ENCODE measurements at places on chromosomes 7 and 10.

DNA sequence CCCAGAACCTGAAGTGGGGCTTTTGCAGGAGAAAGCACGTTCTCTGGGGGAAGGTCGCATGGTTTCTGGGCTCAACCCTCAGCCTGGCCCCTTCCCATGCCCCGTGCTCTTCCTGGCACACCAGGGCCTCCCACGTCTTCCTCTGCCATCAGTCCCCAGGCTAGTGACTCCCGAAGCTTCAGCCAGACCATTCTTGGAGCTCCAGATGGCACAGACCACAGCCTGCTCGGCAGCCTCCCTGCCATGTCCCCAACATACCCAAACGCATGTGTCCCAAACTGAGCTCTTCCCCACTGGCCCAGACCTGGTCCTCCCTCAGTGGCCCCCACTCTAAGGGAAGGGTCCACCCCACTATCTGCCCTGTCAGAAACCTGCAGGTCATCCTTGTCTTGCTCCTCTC, 47.0 kb downstream of the CLRN3 start:
- DNase-seq: no peak

GRCh38 chr10:99325281-99325680, 3.9 kb upstream of the CNNM1 start:
- DNase-seq: no peak

GRCh38 chr10:103552856-103553742, 59.6 kb downstream of the NEURL1 start:
- no peak for DNase-seq

DNA sequence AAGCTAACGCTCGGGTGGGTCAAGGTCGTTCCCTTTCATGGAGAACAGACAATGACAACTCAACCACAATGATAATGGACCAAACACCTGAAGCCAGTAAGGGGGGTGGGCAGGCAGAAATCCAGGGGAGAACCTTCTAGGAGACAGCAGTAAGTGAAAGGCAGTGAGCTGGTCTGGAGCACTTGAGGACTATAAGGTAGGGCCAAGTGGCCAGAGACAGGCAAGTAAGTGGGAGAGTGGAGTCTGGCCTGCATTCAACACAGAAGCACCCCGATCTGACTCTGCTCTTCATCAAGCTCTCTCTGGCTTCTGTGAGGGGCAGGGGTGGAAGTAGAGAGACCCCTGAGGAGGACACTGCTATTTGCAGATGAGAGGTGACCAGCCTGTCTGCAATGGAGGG, 7.7 kb upstream of the IKZF1 start:
- DNase-seq: no peak

DNA sequence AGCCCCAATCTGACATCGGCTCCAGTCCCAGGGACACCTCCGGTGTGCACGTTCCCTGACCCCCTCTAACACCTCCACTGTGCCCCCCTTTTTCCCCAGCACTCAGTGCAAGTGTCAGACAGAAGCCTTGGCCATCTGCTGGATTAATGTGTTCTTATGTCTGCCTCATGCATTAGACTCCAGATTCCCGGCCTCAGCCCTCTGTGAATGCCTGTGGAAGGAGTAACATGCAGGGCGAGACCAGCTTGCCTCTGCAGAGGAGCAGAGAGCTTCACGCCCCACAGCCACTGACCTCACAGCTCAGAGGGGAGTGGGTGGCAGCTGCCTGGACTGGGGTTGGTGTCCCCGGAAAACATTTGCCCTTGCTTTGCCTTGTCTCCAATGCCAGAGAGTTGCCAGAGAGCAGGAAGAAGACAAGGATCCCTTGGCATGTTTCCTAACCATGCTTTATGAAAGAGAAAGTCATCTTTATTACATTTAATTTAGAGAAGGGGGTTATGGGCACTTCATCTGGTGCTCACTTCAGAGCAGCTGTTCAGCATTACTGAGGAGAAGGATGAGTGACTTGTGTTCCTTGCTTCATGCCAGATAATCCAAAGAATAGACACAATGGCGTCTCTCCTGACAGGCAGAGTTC, 91.6 kb upstream of the CXCL12 start:
- no peak for DNase-seq

DNA sequence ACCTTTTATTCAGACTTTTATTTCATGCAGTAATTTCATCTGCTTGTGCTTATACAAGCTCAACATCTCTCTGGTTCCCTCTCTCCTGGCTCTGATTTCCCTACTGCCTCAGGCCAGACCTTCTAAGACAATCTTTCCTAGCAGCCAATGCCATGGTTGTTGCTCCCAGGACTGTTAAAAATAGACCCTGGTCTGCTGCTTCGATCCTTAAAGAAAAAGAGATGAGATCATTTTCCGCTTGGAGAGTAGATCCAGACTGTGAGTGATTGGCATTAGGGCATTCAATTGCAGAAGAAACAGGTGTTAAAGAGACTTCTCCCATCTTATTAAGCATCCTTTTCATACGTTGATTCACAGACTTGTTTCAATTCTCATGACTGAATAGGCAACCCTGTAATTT, 68.4 kb upstream of the ITGB1 start:
- no peak for DNase-seq

DNA sequence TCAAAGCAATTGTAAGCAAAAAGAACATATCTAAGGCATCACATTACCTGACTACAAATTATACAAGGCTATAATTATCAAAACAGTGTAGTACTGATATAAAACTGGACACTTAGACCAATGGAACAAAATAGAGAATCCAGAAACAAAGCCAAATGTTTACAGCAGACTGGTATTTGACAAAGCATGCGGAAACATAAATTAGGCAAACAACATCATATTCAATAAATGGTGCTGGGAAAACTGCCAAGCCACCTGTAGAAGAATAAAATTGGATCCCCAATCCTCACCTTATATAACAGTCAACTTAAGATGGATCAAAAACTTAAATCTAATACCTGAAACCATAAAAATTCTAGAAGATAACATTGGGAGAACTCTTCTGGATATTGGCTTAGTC, 240.8 kb upstream of the POM121L12 start:
- DNase-seq: no peak

DNA sequence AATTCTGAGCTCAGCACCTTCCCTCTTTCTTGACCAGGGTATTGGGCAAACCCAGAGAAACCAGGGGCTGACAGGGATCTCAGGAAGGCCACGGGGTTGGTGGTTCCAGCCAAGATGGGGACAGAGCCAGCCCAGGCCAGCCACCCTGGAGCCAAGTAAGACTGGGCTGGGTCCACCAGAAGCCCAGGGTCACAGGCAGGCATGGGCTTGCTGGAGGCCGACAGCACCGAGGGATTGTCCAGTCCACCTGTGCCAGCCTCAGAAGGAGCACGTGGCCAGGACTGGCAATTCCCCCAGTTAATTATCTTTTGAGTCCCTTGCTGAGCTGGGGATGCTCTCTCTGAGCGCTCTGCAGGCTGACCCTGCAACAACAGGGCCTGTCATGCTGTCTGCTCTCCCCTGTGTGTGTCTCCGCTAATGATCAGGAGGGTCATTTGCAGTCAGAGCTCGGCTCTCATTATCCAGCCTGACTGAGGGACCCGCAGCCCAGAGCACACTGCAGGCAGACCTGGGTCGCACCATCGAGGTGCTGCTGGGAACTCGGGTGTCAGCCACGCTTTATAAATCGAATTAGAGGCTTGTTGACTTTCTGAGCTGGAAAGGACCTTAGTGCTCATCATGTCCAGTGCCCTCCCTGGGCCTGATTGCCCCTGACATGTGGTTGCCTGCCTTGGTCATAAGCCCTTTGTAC, 69.5 kb upstream of the PPIF start:
- DNase-seq: no peak

GRCh38 chr10:56567580-56567979, 206.5 kb upstream of the ZWINT start:
- DNase-seq: no peak

DNA sequence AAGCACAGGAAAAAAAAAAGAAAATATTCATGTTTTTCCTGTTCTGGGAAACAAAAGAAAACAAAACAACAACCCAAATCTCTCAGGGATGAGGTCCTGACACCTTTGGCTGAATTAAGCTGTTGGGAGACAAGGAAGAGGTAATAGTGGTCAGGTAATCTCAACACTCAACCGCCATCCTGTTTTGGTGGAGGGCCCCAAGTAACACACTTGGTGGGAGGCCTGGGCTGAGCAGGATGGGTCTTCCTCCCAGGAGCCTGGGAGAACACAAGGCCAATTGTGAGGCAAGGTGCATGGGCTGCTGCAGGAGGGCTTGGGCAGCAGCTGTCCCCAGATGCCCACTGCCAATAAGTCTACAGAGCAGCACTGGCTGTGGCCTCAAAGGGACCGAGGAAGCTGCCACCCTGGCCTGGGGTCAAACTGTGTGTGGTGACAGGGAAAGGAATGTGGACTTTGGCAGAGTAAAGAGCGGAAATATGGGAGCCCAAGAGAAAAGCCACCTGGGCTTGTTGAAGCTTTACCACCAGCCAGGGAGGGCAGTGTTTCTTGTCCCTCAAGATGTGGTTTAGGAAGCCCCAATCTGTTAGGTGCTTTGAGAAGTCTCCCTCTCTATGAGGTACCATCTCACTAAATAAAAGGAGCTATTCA, 93.5 kb upstream of the SLC25A13 start:
- DNase-seq: no peak

- no peak for DNase-seq
Measured at GRCh38 chr10:17878896-17879295, 69.7 kb downstream of the MRC1 start.

DNA sequence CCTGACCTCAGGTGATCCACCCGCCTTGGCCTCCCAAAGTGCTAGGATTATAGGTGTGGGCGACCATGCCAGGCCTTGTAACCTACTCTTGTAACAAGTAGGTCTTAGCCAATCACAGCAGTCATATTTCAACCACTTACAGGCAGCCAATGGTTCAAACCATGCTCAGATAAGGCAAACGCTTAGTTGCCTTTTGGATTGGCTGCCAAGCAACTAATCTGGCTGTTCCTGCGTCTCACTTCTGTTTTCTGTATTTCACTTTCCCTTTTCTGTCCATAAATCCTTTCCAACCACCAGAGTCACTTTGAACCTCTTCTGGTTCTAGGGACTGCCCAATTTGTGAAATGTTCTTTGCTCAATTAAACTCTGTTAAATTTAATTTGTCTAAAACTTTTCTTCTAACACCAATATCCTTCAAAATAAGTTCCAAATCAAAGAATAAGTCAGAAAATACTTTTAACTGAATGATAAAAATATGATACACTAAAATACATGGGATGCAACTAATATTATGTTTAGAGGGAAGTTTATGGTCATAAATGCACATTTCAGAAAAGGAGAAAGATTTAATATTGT, 19.1 kb upstream of the PRF1 start:
- DNase-seq: no peak

GRCh38 chr10:45023426-45023825, 22.7 kb downstream of the ZNF22 start:
- no peak for DNase-seq

GRCh38 chr10:27838361-27838760, 92.7 kb upstream of the MKX start:
- DNase-seq: no peak

- DNase-seq: no peak
Measured at GRCh38 chr10:116526219-116526618, 19.5 kb upstream of the PNLIP start.

- no peak for DNase-seq
Measured at GRCh38 chr7:121075952-121076349, 87.4 kb downstream of the CPED1 start.

DNA sequence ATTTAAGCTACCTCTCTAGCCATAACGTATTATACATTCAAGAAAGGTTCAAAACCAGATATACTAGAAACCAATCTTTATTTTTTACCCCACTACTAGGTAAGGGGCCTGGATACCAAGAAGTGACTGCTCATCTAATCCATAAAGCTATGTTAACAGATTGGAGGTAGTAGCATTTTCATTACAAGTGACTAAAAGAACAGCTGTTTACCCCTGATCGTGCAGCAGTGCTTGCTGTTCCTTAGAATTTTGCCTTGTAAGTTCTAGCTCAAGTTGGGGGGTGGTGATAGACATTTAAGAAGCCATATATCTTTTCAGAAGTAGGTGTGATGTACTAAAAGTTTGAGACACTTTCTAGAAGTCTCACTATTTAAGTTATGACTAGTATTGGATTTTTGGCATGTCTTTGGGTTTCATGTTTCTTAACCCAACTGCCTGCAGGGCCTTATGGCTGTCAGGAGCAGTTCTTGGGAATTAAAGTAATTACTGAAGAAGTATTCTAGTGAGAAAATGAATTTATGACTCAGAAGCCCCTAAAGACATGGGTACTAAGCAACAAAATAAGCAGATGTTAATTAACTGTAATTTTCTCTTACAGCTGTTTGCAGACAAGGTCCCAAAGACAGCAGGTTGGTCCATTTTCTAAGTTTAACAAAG, 2.3 kb downstream of the PPIA start:
- no peak for DNase-seq

DNA sequence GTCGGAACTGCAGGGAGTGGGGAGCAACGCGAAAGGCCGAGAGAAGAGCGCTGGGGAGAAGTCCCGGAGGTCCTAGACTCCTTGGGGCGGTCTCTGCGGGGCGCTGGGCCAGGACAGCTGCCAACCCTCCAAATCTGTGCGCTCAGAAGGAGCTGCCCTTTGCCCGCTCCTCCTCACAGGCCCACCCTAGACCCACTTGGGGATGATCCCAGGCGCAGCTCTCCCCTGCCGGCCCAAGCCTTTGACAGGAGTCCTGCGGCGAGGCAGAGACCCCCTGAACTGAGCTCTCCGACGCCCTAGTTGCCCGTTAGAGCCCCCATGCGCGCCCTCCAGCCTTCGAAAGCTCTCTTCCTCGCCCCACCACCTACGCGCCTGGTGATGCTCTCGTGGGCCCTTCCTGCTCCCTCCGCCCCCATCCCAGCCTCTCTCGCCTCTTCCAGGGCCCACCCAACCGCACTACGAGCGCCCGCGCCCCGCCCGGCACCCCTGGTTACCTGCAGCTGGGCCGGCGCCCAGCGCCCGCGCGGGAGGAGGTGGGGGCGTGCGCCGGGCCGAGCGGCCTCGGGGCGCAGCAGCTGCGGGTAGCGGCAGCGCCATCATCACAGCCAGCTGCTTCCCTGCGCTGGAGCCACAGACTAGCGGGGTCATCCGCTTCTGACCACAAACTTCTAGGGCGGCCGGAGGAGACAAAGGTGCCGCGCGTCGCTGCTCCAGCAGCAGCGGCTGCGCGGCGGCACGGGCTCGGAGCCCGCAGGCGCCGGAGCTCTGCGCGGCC, 353.4 kb downstream of the DNAJB6 start:
- no peak for DNase-seq

- no peak for DNase-seq
Measured at GRCh38 chr7:110522061-110522760, 568.7 kb upstream of the LRRN3 start.

DNA sequence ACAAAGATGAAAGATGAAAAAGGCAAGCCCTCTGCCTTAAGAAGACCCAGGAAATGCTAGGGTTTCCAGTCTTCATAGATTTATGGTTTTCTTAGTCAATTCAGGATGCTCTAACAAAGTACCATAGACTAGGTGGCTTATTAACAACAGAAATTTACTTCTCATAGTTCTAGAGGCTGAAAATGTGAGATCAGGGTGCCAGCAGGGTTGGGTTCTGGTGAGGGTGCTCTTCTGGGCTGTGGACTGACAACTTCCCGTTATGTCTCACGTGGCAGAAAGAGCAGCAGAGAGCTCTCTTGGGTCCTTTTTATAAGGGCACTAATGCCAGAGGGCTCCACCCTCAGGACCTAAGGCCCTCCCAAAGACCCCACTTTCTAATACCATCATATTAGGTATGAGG, 23.7 kb downstream of the ELMO1 start:
- no peak for DNase-seq

All from activated CD8-positive, alpha-beta memory T cell treated with anti-CD3 and anti-CD28 coated beads for 1 hour (primary cell).